Stimulated activated CD8-positive, alpha-beta memory T cell treated with anti-CD3 and anti-CD28 coated beads, Interleukin-12 subunit alpha, Interleukin-12 subunit beta, amount 100 ng/mL, for 4 hours (primary cell): ENCODE measurements at places on chromosomes 7 and 10.

GRCh38 chr10:13315361-13315760 is 15.5 kb upstream of the PHYH start:
- DNase-seq = no peak

GRCh38 chr10:84156768-84157167 is 16.8 kb upstream of the GPR15LG start:
- peak; percentile 37 for DNase-seq

- DNase-seq = no peak
Observed at GRCh38 chr10:102208311-102209035, 17.6 kb upstream of the ELOVL3 start.

- no peak for DNase-seq
Observed at GRCh38 chr10:131708225-131708880, 192.5 kb upstream of the PPP2R2D start.

DNA sequence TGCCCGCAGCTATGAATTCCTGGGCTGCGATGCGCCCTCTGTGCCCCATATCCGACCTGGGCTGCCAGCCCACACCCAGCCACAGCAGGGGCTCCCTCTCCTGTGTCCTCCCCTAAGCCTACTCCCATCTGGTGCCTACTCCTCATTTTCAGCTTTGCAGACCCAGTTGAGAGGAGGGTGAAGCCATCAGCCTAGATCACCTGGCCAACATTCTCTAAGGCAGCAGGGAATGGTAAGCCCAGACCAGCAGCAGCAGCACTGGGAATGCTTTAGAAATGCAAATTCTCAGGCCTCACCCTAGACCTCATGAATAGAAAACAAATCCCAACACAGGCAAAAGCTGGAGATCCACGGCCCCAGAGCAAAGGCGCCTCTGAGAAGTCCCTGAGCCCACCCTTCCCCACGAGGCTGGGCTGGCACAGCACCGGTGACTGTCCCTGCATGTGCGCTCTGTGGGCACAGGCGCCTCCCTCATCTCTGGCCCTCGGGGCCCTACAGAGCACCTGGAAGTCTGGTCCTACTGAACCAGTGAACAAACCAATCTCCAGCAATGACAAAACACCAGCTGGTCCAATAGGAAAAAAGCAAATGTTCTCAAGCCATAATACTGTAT is 161.4 kb downstream of the GFRA1 start:
- no peak for DNase-seq

DNA sequence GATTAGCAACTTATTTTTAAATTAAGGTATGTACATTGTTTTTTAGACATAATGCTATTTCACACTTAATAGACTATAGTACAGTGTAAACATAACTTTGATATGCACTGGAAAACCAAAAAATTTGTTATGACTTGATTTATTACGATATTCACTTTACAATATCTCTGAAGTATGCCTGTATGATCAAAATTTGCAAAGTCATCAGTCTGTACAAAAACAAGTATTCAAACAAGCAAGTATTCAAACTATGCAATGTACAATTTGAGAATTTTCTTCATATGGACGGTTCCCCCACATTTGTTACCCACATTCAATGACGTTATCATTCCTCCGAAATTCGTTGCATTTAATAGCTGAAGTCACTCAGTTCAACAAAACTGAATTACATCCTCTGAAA is 147.9 kb downstream of the AVL9 start:
- DNase-seq = no peak

DNA sequence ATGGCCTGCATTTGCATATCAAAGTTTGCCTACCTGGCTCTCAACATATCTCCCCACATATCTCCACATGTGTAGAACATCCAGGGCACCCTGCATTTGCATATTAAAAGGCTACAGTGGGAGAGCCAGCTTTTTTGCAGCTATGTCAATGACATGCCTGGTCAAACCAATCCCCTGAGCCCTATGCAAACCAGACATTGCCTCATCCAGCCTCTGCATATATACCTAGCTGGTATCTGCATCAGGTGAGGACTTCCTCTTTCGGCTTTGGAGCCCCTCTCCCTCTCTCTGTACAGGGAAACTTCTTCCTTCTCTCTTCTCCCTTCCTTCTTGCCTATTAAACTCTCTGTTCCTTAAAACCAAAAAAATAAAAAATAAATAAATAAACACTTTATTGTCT is 142.7 kb upstream of the STEAP4 start:
- no peak for DNase-seq

GRCh38 chr10:28558186-28558585 is 25.3 kb downstream of the WAC start:
- no peak for DNase-seq

GRCh38 chr10:77289027-77289501 is 348.5 kb downstream of the KCNMA1 start:
- DNase-seq = no peak

GRCh38 chr7:133372337-133372736 is 119.5 kb downstream of the EXOC4 start:
- no peak for DNase-seq

- DNase-seq = no peak
Observed at GRCh38 chr7:138556771-138557484, 96.9 kb downstream of the TRIM24 start.

- no peak for DNase-seq
Observed at GRCh38 chr7:100167912-100168323, 499 bp downstream of the GAL3ST4 start.

GRCh38 chr7:30503274-30504212 is 1.1 kb downstream of the GGCT start:
- DNase-seq = no peak

GRCh38 chr10:24469993-24470392 is 253.7 kb downstream of the ARHGAP21 start:
- DNase-seq = no peak

GRCh38 chr10:3248526-3249306 is 76.1 kb upstream of the PITRM1 start:
- no peak for DNase-seq

DNA sequence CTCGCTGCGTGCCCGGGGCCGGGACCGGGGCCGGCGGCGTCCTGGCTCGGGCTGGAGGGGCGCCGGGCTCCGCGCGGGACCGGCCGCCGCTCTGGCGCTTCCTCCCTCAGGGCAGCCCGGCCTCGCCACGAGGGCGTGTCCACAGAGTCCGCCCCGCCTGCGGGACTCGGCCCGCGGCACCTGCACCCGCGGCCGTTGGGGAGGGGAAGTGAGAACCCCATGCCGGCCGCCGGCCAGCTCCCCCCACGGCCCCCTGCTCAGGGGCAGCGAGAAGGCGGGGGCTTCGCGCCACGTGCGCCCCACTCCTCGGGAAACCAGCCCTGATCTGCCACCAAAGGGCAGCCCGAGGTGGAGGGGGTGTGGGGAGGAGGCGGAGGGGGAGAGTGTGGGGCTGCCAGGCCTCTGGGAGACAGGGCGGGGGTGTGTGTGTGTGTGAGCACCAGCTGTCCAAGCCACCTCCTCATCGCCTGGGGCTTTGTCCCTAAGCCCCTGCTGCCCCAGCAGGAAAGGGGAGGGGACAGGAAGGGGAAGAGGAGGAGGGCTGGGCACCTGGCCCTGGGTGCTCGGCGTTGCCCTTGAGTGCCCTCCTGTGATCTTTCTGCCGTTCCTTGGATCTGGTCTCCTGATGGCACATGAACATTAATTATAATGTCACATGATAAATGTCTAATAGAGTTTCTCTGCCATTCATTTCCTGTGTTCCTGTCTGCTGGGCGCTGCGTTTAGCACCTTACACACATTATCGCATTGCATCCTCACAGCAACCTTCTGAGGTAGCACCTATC is at the start of gene PIK3AP1:
Gene PIK3AP1 (minus strand): TSS at position 93 of the 785 bp plus-strand sequence. CDS start 120 bp downstream, outside the sequence.
- peak; percentile 46 for DNase-seq

DNA sequence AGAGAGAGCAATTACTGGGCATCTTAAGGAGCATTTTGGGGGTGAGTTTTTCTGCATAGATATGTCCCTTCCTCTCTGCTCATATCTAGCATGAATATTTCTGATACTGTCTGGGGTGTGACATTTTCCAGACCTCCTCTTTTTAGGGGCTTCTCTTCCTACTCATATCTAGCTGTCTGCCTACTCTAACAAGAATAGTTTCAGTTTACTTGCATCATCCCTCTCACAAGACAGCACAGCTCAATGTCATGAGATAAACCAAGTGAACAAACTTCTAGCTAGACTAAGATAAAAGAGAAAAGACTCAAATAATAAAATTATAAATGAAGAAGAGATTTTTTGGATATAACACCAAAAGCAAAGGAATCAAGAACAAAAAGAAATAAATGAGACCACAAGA is 419.5 kb upstream of the SORCS1 start:
- DNase-seq = no peak

GRCh38 chr7:68279827-68280400 is 1283.3 kb downstream of the TYW1 start:
- no peak for DNase-seq

DNA sequence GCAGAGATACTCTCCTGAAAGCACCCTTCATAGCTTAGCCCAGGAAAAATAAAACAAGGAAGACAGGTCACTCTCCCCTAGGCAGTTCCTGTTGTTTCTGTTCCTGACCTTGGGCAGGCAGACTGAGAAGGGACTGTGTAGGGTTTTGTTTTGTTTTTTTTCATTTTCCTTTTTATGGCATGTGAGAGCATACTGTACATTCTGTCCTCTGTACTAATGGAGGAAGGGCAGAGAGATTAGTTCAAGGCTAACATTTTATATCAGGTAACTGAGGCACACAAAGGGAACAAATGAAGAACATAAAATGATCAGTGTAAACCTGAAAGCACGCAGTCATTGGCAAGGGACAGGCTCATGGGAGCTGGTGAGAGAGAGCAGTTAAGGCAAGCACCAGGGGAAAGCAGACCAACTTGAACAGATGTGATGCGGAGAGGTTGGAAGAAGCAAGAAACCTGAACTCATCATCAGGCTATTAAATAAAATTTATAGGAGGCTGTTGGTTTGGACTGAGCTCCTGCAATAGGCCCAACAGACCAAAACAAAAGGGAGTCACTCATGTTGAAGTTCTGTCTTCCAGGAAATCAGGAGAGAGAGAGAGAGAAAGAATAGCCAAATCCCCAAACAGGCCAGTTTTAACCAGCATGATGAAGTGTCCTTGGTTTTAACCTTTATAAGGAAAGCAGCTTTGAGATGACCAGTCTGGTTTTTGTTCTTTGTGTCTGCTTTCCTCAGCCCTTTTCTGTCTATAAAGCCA is 34.1 kb upstream of the PDCD4 start:
- no peak for DNase-seq

- no peak for DNase-seq
Observed at GRCh38 chr10:22615819-22616499, 98.4 kb downstream of the PIP4K2A start.

- DNase-seq = no peak
Observed at GRCh38 chr10:103049237-103049636, 131.1 kb downstream of the CNNM2 start.

DNA sequence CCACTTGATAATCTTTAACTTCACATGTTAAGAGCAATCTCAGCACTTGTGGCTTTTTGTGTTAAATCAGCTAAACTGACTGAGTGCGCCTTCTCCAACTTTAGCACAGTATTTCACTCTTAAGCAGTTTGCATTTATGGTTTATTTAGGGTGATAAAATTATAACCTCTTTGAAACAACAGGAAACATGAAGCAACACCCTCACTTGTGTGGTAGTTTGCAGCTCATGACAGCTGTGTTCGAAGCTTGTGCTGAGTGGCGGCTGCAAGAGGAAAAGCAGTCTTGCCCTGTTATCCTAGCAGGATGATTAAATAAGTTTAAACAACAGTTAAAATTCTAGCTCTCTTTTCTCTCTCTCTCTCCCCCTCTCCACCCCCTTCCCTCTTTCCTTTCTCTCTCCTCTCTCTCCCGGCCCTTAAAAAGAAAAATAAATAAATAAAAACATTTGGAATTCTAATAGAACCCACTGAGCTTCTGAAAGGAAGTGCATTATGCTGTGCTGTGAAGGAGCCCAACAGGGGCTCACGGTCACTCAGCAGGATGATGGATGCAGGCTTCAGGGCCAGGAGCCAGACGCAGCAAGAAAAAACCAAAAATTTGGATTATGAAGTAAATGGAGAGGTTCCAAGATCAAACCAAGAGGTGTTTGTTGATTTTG is 25.2 kb downstream of the OGDH start:
- no peak for DNase-seq

GRCh38 chr10:74598891-74599566 is 227.4 kb upstream of the KAT6B start:
- no peak for DNase-seq

DNA sequence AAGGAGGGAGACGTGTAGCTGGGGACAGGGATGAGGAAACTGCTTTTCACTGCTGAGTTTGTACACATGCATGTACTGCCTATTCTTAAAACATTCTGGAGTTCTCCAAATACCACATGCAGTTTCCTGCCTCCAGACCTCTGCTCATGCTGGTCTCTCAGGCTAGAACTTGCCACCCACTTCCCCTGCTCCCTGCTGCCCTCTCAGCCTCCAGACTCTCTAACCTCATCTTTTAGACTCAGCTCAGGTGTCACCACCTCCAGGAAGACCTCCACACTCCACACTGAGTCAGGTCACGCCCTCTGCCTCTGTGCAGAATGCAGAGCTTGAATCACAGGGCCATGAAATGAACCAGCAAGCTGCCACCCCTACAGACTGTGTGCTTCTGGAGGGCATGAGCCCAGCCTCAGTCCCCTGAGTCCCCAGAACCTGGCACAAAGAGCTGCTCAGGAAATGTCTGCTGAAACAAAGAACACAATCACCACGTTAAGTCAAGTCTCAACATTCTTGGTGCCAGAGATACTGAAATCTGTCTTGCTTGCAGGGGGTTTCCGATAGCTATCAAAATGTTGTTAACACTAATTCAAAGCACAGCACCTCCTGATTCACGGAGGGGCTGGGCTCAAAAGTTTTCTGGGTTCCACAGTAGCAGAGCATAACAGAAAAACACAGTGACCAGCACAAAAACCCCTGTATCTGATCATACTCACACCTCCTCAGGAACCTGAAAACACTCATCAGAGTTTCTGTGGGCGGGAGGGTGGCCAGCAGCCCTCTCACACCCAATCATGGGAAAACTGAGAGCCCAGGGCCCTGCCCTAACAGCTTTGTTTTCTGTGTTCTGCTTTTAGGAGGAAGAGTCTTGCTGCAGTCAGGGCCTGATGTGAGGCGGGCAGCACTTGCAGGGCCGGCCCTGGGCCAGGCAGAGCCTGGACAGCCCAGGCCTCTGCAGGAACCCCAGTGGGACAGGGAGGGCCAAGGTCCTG is 21.1 kb downstream of the FAM53B start:
- DNase-seq = no peak

DNA sequence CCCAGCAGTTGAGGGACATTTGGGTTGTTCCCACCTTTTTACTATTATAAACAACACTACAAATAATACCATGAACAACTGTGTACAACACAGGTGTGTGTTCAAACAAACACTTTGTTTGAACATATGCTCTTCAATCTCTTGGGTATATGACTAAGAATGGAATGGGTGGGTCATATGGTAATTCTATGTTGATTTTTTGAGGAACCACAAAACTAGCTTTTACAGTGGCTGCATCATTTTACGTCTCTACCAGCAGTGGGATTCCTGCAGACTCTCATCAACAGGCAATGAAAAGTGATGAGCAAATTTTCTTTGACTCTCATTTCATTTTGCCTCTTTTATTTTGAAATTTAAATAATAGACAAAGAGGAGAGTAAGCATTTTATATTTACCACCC is 116.9 kb upstream of the KLF14 start:
- no peak for DNase-seq

GRCh38 chr7:23207884-23208283 is 26.0 kb downstream of the NUP42 start:
- no peak for DNase-seq
